HCT116 (cell line): ENCODE measurements at places on chromosomes 12 and 14. TPM values are rescaled to one million over a fixed set of nuclear protein-coding genes. Genes with fewer than 3 reads are reported as not detected.

The TAS2R46 gene
- total RNA-seq: 0.42 TPM

The TECPR2 gene
- total RNA-seq: 12.2 TPM

The GPR162 gene
- total RNA-seq: 2.3 TPM

GRCh38 chr12:72144553-72144952 is 127.6 kb upstream of the TRHDE start:
- H3K36me3 ChIP-seq: no peaks in the 10 kb centered on the region
- no peaks in the 10 kb centered on the region for H3K27me3 ChIP-seq
- no peak overlapping the region for H3K4me3 ChIP-seq

GRCh38 chr12:85385406-85385805 is 105.4 kb downstream of the ALX1 start:
- H3K4me3 ChIP-seq: no peak overlapping the region
- no peaks in the 10 kb centered on the region for H3K36me3 ChIP-seq
- no peak overlapping the region for H3K27ac ChIP-seq

- H3K4me1 ChIP-seq: peaks cover 6% of the 10 kb centered on the region; the same call in 1 of the 2 replicates
- no peaks in the 10 kb centered on the region for H3K27me3 ChIP-seq
- no peak for DNase-seq
These were observed 3.3 kb upstream of the FAM222A start for GRCh38 chr12:109710205-109710746.

DNA sequence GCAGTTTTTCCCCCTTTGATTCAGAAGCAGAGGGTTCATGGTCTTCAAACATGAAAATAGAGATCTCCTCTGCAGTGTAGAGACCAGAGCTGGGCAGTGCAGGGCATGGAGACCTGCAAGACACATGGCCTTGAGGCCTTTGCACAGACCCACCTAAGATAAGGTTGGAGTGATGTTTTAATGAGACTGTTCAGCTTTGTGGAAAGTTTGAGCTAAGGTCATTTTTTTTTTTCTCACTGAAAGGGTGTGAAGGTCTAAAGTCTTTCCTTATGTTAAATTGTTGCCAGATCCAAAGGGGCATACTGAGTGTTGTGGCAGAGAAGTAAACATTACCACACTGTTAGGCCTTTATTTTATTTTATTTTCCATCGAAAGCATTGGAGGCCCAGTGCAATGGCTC is 185.1 kb downstream of the MSRB3 start:
- H3K27ac ChIP-seq: no peak overlapping the region
- no peaks in the 10 kb centered on the region for H3K36me3 ChIP-seq
- DNase-seq: no peak
- H3K27me3 ChIP-seq: no peaks in the 10 kb centered on the region

DNA sequence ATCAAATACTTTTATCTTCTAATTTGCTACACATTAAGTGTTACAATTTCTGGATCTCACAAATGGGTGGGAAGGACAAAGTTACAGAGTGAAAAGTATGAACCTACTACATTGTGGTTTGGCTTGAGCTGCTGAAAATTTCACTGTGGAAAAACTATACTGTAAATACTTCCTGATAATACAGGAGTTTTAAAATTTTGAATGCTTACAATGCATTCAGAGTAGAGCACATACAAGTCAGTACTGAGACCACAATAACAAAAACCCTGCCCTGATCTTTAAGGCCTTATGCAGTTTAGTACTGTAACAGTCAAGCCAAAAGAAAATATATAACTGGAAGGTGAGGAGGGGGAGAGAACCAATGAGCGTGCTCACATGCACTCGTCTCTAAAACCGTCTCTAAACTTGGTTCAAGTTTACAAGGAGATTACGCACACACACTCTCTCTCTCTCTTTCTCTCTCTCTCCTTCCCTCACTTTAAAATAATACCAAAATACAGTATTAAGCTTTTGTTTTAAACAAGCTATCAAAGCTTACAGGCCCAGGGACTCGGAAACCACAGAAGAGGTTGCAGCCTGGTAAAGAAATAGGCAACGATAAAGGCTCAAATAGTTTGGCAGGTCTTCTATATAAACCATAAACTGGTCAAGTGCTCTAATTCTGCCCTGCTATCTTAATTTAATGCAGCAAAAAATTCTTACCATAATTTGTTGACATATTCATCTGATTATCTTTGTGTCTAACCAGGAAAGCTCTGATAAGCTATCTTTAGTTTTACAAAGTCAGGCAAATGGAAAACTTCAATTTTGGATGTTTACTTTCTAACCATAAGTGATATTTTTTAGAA is 58.0 kb downstream of the ATF7 start:
- H3K27me3 ChIP-seq: no peaks in the 10 kb centered on the region
- H3K4me3 ChIP-seq: no peak overlapping the region
- H3K36me3 ChIP-seq: no peaks in the 10 kb centered on the region
- H3K4me1 ChIP-seq: no peaks in the 10 kb centered on the region
- no peak for DNase-seq

DNA sequence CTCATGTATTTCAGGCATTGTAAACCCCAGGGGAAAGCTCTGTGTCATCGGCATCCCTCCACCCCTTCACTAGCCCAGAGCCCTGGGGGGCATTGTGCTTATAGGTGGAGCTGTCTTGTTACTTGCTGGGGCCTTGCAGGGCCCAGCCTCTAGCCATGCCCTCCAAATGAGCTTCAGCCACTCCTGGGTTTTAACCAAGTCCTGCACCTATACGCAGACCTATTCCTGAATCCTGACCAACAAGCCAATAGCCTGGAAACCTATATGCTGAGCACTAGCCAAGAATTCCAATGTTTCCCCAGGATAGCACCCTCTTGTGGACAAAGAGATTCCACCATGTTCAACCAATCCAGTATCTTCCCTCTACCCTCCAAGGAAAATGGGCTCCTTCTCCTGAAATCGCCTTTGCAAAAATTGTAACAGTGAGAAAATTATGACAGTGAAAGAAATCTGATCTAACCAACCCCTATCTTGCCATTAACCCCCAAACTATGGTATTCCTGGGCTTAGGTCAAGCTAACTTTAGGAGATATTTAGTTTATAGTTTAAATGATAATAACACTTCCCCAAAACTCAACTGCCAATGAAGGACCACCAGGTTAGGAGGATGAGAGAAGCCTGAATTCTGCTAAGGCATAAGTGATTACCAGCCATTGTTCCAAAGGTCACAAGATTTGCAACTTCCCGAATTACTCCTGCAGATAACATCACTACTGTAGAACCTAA is 55.5 kb downstream of the TTC7B start:
- no peak overlapping the region for H3K4me3 ChIP-seq
- peaks cover 15% of the 10 kb centered on the region for H3K4me1 ChIP-seq
- DNase-seq: no peak

DNA sequence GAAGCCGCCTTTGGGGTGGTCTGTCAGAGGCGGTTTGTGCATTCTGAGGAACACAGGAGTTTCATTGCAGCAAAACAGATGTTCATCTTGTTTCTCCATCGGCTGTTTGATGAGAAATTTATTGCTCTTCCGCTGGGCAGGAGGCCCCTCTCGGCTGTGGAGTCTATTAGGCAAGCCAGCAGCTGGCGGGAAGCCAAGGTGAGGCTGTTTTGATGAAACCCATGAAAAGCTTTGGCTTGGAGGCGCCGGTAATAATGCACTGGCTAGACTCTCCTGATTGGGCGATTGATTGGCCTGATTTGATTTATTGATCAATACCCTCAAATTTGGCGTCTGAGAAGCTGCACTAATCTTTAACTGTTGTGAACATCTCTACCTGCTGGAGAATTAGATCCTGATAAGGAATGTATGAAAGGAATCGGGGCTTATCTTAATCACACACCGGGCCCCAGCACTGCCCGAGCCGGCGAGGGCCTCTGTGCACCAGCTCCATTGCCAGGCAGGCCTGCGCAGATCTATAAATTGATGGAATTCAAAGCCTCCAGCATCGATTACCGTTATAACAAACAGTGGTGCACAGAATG is 187.7 kb downstream of the PHETA1 start:
- peaks cover 5% of the 10 kb centered on the region for H3K27me3 ChIP-seq
- H3K36me3 ChIP-seq: no peaks in the 10 kb centered on the region
- no peak for DNase-seq
- no peak overlapping the region for H3K4me3 ChIP-seq
